ENCODE measurements at places on chromosomes 1 and 21. TPM values are rescaled to one million over a fixed set of nuclear protein-coding genes. Genes with fewer than 3 reads are reported as not detected.

GJA9 gene
- total RNA-seq, result not detected

E2F2 gene
- total RNA-seq, result 44.2 TPM

LEFTY2 gene
- not detected for total RNA-seq

MTARC2 gene
- total RNA-seq, result not detected

AMPD1 gene
- not detected for total RNA-seq

GUCA2A gene
- total RNA-seq, result not detected

SETD4 gene
- total RNA-seq, result 20.5 TPM

POGZ gene
- 104 TPM for total RNA-seq

CD247 gene
- total RNA-seq, result 252 TPM

ATP1A2 gene
- total RNA-seq, result not detected

DNA sequence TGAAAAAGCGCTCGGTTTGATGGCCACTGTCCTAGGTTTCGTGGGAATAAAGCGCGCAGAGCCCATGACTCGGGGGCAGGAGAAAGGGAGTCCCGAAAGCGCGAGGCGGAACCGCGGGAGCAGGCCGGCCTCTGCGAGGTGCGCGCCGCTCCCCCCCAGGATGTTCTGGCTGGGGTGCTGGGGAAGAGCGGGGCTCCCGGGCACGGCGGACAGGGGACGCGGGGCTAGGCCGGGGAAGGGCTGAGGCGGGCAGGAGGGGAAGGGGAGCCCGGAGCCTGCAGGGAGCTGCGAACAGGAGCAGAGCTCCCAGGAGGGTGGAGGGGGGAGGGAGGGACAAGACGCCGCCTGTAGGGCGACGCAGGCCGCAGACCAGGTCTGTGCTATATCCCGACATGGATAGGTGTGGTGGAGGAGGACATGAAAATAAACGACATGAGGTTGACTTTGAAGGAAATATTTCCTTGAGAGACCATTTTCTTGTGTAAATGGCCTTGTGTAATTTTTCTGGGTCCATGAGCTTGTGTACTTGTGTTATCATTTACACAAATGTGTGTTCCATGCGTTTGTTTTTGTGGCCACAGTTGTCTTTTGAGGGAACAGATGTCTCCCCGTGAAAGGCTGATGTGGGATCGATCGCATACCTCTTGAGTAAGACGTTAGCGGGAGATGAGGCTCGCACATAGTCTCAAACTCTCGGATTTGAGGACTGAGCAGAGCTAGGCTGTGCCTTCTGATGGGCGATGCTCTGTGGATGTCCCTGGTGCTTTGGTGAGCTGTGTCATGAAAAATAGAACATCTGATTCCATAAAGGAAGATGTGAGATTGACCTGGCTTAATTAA, 1.3 kb downstream of the PCNT start:
- peaks cover 32% of the 10 kb centered on the region for H3K4me1 ChIP-seq
- H3K4me3 ChIP-seq, result peak overlapping the region; percentile 98
- H3K27me3 ChIP-seq, result no peaks in the 10 kb centered on the region
- H3K36me3 ChIP-seq, result peaks cover 27% of the 10 kb centered on the region
- DNase-seq, result peak; percentile 69
- H3K27ac ChIP-seq, result peak overlapping the region; percentile 82

DNA sequence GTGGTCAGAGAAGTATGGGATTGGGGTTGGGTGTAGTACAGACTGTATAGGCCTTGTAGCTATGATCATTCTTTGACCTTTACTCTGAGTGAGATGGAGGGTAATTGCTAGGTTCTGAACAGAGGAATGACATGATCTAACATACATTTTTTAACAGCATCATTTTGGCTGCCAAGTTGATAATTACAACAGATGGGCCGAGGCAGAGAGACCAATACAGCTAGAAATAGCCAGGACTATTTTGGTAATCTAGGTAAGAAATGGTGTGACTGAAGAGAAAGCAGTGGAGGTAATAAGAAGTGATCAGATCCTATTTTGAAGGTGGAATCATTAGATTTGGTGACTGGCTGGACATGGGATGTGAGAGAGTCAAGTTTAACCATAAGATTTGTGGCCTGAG, 43.5 kb downstream of the RPAP2 start:
- H3K27ac ChIP-seq, result no peak overlapping the region
- no peak overlapping the region for H3K4me3 ChIP-seq
- no peak for DNase-seq
- peaks cover 38% of the 10 kb centered on the region for H3K36me3 ChIP-seq
- H3K27me3 ChIP-seq, result no peaks in the 10 kb centered on the region
- H3K4me1 ChIP-seq, result peaks cover 8% of the 10 kb centered on the region

GRCh38 chr21:45001134-45002095, 61.6 kb downstream of the SLX9 start:
- H3K4me3 ChIP-seq, result no peak overlapping the region
- no peak overlapping the region for H3K27ac ChIP-seq
- no peak for DNase-seq

DNA sequence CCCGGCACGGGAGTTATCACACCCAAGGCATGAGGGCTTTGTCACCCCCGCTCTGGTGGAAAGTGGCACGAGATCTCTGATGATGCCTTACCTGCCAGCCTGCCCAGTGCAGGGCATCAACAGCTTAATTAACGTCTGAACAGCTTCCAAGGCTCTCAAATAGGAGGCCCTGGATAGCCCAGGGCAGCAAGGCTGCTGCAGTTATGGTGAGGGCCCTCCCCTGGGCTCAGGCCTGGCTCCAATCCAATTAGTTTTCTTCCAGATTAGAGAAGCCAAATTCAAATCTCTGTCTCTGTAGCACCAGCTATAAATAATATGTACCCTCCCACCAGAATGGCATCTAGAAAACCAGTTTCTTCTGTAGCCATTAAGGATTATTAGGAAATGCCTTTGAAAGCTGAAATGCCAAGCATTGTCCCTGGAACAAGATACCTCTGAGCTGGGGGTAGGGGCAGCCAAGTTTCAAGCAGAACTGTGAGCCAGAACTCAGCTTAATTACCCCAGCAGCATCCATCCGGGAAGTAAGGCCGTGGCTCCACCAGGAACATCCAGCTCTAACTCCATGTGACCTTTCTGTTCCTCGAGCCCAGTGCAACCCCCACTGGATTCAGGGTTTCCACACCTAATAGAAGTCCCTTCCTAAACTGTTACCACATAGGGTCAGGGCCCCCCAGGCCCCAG, 12.5 kb downstream of the QSOX1 start:
- H3K27ac ChIP-seq, result no peak overlapping the region
- DNase-seq, result no peak
- no peak overlapping the region for H3K4me3 ChIP-seq
- peaks cover 2% of the 10 kb centered on the region for H3K36me3 ChIP-seq

DNA sequence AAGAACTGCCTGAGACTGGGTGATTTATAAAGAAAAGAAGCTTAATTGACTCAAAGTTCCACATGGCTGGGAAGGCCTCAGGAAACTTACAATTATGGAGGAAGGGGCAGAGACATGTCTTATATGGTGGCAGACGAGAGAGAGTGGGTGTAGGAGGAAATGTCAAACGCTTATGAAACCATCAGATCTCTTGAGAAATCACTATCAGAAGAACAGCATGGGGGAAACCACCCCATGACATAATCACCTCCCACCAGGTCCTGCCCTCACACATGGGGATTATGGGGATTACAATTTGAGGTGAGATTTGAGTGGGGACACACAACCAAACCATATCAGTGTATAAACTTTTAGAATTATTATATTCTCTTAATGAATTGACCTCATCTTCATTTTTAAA, 335.9 kb upstream of the DPYD start:
- H3K27me3 ChIP-seq, result no peaks in the 10 kb centered on the region
- DNase-seq, result no peak
- H3K27ac ChIP-seq, result no peak overlapping the region
- H3K4me3 ChIP-seq, result no peak overlapping the region
- no peaks in the 10 kb centered on the region for H3K4me1 ChIP-seq

DNA sequence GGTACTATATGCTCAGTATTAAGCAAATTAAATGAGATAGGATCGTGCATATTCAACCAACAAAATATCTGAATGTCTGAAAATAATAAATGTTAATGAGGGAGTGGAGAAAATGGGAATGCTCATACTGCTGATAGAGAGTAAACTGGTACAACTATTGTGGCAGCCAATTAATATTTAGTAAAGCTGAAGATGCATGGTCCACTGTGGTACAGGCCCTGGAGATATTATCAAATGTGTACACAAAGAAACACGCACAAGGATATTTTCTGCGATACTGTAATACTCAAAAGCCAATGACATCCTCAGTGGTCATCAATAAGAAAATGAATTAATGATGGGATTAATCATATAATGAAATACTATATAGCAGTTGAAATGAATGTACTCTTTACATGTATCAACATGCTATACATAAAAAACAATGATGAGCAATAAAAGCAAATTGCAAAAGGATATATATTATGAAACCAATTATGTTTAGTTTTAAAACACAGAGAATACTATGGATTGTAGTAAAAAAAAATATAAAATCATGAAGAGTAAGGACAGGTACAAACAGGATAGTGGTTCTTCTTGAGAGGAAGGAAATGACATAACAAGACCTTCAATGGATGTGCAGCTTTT, 25.0 kb downstream of the MRPL39 start:
- no peak for DNase-seq
- H3K4me3 ChIP-seq, result no peak overlapping the region
- H3K4me1 ChIP-seq, result peaks cover 35% of the 10 kb centered on the region

DNA sequence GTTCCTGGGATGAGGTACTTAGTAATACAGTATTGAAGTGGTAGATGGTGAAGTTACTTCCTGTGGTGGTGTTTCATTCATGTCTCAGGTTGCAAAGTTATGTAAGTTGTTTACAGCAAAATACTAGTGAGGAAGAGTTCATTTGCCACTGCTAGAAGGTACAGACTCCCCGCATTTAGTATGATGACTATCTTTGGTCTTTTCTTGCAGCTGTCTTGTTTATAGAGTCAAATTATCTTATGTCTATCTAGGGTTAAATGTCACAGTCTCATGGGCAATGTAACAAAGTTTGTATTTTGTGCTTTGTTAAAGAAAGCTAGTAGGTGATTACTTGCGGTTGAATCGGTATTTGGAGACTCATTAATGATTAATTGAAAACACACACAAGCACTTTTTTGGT, 50.2 kb downstream of the LRRC8D start:
- H3K27ac ChIP-seq, result peak overlapping the region; percentile 43
- no peak for DNase-seq
- H3K36me3 ChIP-seq, result peaks cover 42% of the 10 kb centered on the region
- no peak overlapping the region for H3K4me3 ChIP-seq
- H3K27me3 ChIP-seq, result no peaks in the 10 kb centered on the region
- peaks cover 26% of the 10 kb centered on the region for H3K4me1 ChIP-seq

- no peak for DNase-seq
- no peaks in the 10 kb centered on the region for H3K4me1 ChIP-seq
- no peak overlapping the region for H3K4me3 ChIP-seq
- peaks cover 3% of the 10 kb centered on the region for H3K36me3 ChIP-seq
Measured at GRCh38 chr21:41251961-41252642, 64.5 kb upstream of the FAM3B start.

GRCh38 chr1:220347654-220348175, 75.5 kb upstream of the RAB3GAP2 start:
- H3K4me1 ChIP-seq, result no peaks in the 10 kb centered on the region
- no peak overlapping the region for H3K27ac ChIP-seq
- no peak overlapping the region for H3K4me3 ChIP-seq

DNA sequence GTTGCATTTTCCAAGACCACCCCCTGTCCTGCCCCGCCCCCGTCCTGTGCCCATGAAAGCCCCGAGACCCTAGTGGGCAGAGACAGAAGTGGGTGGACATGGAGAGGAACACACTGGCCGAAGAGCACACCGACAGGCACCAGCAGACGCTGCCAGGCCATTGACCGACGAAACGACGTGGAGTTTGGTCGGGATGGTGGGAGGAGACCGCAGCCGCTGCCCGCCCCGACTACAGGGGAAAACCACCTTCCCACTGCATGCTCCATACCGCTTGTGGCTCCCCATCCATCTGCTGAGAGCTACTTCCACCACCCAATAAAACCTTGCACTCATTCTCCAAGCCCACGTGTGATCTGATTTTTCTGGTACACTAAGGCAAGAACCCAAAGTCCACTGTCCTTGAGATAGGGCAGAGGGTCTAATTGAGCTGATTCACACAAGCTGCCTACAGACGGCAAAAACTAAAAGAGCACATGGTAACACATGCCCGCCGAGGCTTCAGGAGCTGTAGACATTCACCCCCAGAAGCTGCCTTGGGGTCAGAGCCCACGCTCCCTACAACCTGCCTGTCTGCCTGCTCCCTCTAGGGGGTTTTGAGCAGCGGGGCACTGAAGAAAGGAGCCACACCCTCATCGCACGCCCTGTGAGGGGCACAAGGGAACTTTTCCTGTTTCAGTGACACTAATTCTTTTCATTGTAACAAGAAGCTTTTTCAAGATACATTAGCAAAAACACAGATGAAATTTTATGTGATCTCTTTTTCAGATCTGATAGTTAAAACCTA, 81.2 kb upstream of the RAB3GAP2 start:
- no peak for DNase-seq
- no peaks in the 10 kb centered on the region for H3K36me3 ChIP-seq
- peaks cover 10% of the 10 kb centered on the region for H3K27me3 ChIP-seq
- no peaks in the 10 kb centered on the region for H3K4me1 ChIP-seq
- H3K4me3 ChIP-seq, result no peak overlapping the region
- no peak overlapping the region for H3K27ac ChIP-seq

DNA sequence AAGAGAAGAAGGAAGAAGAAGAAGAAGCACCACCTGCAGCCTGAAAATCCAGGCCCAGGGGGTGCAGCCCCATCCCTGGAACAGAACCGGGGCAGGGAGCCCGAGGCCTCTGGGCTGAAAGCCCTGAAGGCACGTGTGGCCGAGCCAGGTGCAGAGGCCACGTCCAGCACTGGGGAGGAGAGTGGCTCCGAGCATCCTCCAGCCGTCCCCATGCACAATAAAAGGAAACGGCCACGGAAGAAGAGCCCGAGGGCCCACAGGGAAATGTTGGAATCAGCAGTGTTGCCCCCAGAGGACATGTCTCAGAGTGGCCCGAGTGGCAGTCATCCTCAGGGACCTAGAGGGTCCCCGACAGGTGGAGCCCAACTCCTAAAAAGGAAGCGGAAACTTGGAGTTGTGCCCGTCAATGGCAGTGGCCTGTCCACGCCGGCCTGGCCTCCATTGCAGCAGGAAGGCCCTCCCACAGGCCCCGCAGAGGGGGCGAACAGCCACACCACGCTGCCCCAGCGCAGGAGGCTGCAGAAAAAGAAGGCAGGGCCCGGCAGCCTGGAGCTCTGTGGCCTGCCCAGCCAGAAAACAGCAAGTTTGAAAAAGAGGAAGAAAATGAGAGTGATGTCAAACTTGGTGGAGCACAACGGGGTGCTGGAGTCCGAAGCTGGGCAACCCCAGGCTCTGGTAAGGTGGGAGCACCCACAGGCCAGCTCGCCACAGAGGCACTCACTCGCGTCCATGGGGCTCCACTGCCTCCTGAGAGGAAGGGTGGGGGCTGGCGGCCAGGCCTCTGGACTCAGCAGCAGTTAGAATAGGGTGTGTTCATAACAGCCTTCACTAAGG, 28.4 kb downstream of the RRP1B start:
- H3K27me3 ChIP-seq, result no peaks in the 10 kb centered on the region
- H3K4me1 ChIP-seq, result peaks cover 10% of the 10 kb centered on the region
- peak overlapping the region; percentile 79 for H3K27ac ChIP-seq
- no peak overlapping the region for H3K4me3 ChIP-seq
- no peak for DNase-seq
- peaks cover 28% of the 10 kb centered on the region for H3K36me3 ChIP-seq
